Suppressor macrophage (primary cell): ENCODE measurements at places on chromosomes 2 and 18.
A peak's percentile ranks its signal among the peaks of the same experiment; 100 is the strongest.

DNA sequence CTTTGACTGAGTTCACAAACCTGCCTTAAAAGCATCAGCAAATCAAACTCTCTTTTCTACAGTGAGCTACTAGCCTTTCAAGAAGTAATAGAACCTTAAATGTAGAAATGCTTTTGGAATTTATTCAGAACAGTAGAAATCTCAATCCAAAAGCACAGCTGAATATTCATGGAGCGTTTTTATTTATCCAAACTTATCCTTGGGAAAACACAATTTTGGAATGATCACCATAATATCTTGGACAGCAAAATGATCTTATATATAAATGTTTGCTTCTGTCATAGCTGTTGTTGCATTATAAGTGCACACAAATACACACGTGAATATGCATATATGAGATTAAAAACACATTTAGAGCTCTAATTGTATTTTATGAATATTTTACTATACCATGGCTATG is 747.3 kb upstream of the PIK3C3 start:
- DNase-seq: no peak

GRCh38 chr2:218898109-218898878 is 17.6 kb downstream of the WNT10A start:
- DNase-seq: peak; percentile 80

- no peak for DNase-seq
Measured at GRCh38 chr2:13114391-13114790, 397.7 kb downstream of the TRIB2 start.

GRCh38 chr2:66701656-66702055 is 266.7 kb downstream of the MEIS1 start:
- DNase-seq: no peak

DNA sequence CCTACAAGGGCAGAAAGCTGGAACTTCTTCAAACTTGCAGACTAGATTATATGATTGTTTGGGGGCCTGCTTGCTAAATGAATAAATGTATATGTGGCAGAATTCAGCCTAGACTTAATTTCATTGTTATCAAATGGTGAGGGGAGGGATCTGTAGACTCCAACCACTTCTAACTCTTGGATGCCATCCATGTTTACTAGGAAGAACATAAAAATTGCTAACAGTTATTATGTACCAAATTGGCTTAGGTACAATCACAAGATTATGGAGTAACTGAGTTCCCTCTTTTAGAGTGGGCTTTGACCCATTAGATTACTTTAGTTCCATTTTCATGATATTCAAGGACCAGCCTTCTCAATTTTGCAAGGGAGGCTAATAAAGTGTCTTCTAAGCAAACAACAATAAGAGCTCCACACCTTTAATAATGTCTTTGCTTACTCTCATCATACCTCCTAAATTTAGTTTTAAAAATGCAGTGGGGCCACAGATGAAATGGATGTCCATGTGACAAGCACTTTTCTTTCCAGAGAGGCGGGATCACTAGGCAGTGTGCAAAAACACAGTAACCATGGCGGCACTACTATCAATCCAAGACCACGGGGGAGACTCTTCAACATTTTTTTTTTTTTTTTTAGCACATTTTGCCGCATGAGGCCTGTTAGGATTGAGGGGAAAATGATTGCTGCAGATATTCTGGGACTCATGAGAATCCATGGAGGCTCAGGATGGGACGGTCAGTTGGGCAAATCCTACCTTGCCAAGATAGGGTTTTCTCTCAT is 217.6 kb upstream of the SPRED2 start:
- DNase-seq: no peak
